ENCODE measurements at places on chromosomes 11 and 22.

- DNase-seq, result no peak
Measured at GRCh38 chr11:37503411-37504059, 905.5 kb upstream of the RAG2 start.

DNA sequence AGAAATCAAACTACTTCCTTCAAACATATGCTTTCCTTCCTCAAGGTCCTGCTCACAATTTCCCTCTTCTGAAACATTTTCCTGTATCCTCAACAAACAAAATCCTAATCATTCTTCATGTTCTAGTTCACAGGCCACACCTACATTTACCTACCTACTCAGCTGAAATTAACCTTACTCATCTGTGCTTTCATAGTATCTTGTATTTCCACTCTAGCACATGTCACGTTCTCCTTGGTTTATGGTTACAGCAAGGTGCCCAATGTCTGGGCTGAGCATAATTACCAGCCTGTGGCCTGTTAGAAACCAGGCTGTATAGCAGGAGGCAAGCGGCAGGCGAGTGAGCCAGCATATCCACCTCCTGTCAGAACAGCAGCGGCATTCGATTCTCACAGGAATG is 13.2 kb downstream of the DCUN1D5 start:
- DNase-seq, result no peak

GRCh38 chr22:25024895-25025294 is 72.4 kb downstream of the KIAA1671 start:
- DNase-seq, result no peak

DNA sequence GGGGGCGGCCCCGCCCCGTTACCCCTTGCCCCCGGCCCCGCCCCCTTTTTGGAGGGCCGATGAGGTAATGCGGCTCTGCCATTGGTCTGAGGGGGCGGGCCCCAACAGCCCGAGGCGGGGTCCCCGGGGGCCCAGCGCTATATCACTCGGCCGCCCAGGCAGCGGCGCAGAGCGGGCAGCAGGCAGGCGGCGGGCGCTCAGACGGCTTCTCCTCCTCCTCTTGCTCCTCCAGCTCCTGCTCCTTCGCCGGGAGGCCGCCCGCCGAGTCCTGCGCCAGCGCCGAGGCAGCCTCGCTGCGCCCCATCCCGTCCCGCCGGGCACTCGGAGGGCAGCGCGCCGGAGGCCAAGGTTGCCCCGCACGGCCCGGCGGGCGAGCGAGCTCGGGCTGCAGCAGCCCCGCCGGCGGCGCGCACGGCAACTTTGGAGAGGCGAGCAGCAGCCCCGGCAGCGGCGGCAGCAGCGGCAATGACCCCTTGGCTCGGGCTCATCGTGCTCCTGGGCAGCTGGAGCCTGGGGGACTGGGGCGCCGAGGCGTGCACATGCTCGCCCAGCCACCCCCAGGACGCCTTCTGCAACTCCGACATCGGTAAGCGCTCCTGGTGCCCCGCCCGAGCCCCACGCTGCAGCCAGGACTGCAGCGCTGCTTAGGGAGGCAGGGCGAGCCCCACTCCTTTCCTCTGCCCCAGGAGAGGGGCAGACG is at the start of gene TIMP3:
TSS of gene TIMP3 (plus strand) at position 169 of the 700 bp plus-strand sequence. CDS start at position 466, 297 bp downstream.
- peak; percentile 11 for DNase-seq

GRCh38 chr22:49791682-49792081 is 36.0 kb downstream of the BRD1 start:
- peak; percentile 28 for DNase-seq

GRCh38 chr11:96051820-96052219 is 127.9 kb upstream of the MTMR2 start:
- peak; percentile 69 for DNase-seq

- no peak for DNase-seq
Measured at GRCh38 chr11:70068950-70069349, 9.2 kb upstream of the ANO1 start.

- DNase-seq, result no peak
Measured at GRCh38 chr11:12161137-12161536, 50.7 kb downstream of the MICAL2 start.

GRCh38 chr22:37497062-37497599 is 10.9 kb upstream of the MFNG start:
- no peak for DNase-seq

GRCh38 chr22:48379371-48379770 is 1448.3 kb downstream of the BRD1 start:
- no peak for DNase-seq

- DNase-seq, result peak; percentile 51
Measured at GRCh38 chr11:36478700-36479329, 31.3 kb downstream of the TRAF6 start.

DNA sequence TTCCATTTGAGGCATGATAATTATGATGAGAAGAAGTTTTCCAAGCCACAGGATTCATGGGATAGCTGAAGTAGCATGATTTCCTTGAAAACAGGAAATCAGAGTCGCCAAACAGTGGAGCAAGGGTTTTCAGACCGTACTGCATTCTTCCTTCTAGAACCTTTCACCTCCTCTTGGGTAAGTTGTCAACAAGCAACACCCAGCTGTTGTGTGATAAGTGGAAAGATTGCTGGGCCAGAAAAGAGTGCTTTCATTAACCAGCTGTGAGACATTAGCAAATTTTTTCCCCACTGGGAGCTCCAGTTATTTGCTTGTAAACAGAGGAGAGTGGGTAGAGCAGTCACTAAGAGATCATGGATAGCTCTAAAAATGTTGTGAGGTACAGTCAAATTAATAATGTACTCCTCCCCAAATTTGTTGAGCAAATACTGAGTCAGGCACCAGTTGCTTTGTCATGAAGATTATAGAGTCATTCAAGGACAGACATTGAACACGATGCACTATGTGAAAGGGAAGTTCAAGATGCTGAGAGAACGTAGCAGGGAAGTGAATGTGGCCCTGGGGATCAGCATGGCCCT is 11.7 kb upstream of the MPEG1 start:
- no peak for DNase-seq

DNA sequence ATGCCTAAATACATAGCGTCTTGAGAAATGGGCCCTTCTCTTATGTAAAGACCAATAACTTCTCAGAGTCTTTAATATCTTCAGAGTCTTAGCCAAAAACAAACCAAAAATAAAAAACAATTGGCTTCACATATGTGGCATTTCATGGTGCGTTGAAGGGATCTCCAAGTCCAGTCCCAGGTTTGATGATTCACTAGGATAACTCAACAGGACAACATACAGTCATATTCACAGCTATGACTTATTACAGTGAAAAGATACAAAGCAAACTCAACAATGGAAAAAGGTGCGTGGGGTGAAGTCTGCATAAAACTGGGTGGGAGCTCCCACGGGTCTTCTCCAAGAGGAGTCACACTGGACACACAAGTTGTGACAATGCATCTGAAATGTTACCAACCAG is 12.6 kb downstream of the SYTL2 start:
- no peak for DNase-seq

DNA sequence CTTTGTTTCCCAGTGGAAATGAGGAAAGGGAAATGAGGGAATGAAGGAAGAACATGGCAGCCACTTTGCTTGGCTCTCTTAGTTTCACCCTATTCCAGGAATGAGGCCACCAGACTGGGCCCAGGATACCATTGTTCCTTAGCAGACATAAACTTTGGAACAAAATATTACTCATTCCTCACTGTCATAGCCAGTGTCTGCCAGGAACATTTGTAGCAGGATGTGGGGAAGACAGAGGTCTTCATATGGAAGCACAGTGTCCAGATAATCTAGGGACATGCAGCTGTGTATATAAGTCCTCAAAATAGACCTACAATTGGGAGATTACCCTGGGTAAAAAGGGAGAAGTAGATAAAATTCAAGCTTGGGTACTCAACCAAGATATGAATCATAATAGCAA is 15.2 kb upstream of the FUT4 start:
- no peak for DNase-seq

- DNase-seq, result no peak
Measured at GRCh38 chr11:95296621-95297025, 65.6 kb upstream of the SESN3 start.

DNA sequence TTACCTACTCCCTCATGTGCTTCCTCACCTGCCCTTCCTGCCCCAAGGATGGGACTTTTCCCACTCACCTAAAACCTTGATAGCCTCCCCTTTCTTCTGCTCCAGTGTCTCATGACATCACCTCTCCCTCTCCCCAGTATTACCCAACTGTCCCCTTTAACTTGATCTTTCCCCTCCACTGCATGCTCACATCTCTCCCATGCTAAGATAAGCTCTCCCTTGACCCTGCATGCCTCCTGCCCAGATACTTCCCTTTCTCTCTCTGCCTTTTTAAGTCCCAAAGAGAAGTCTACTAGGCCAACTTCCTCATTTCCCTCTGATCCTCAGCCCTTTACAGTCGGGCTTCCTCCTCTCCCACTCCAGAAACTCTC is 14.8 kb downstream of the CD3E start:
- DNase-seq, result no peak

DNA sequence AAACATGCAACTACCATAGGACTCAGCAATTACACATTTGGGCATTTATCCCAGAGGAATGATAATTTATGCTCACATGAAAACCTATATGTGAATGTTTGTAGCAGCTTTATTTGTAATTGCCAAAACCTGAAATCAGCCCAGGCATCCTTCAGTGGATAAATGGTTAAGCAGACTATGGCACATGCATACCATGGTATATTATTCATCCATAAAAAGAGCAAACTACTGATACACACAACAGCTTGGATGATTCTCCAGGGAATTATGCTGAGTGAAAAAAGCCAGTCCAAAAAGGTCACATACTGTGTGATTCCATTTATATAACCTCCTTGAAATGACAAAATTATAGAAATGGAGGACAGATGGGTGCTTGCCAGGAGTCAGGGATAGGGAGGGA is 86.7 kb downstream of the ALX4 start:
- no peak for DNase-seq

GRCh38 chr22:29030618-29031226 is 30.9 kb downstream of the C22orf31 start:
- no peak for DNase-seq

GRCh38 chr11:44632466-44633123 is 67.1 kb downstream of the CD82 start:
- peak; percentile 32 for DNase-seq
